H9 (cell line): ENCODE measurements at places on chromosomes 5 and 9.

DNA sequence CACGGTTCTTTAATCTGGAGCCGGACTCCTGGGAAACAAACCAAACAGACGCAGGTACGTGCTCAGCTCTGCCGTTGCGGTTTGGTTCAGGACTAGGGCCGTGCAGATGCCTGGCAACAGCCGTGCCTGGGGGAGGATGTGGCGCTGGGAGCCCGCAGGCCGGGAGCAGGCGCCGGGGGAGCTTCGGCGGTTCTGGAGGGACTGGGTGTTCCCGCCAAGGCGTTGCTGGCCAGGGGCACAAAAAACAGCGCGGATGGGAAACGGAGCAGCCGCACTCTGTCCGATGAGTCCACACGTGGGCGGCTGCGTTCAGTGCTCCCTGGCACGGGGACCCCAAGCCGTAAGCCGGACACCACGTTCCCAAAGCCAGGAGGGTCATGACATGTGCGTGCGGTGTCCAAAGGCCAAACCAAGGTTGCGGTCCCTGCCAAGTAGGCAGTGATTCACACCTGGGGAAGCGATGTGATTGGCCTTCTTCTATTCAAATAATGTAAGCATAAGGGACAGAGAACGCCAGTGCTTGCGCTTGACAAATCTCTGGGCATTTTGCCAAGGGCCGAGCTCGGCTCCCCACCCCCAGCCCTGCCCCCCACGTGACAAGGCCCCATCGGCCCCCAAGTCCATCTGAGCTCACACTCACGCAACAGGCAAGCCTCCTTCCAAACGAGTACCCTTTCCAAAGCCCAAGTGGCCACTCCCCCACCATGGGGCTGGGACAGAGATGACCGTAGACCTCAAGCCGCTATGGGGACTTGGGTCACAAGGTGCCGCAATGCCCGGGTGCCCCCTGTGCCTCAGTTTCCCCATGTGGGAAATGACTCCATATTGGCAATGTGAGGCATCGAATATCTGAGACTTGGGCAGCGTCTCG, 49.7 kb upstream of the NKD2 start:
- DNase-seq, result peak; percentile 32
- no peaks in the 10 kb centered on the region for H3K27me3 ChIP-seq
- H3K36me3 ChIP-seq, result no peaks in the 10 kb centered on the region
- H3K27ac ChIP-seq, result no peak overlapping the region
- H3K4me1 ChIP-seq, result no peaks in the 10 kb centered on the region
- H3K4me3 ChIP-seq, result no peak overlapping the region

GRCh38 chr5:43338862-43339261, 25.6 kb upstream of the HMGCS1 start:
- no peak overlapping the region for H3K4me3 ChIP-seq
- no peak for DNase-seq
- no peaks in the 10 kb centered on the region for H3K4me1 ChIP-seq
- peaks cover 15% of the 10 kb centered on the region for H3K36me3 ChIP-seq
- H3K27ac ChIP-seq, result no peak overlapping the region
- no peaks in the 10 kb centered on the region for H3K27me3 ChIP-seq

DNA sequence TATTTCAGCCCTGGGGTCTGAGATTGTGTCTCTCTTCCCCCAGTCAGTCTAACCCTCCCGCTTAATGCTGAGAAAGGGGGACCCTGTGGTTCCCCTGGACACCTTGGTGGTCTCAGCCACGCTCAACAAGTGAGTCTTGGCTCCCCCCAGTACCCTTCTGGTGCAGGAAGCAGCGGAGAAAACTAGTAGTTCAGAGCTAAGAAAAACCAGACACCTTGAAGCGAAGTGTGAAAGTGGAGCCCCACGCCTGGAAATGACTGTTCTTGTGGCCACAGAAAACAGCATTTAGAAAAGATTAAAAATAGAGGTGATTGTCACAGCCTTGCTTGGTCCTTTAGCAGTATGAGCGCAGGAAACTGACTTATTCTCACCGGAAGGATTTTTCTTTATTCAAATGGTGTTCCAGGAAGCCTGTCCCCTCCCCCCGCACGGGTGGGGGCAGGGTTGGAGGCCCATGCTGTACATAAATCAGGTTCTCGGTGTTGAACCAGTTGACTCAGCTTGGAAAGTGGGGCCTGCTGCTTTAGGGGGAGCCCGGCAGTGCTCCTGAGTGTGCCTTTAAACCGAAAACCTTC, 8.1 kb downstream of the ARPC5L start:
- no peak overlapping the region for H3K27ac ChIP-seq
- H3K4me3 ChIP-seq, result peak overlapping the region; percentile 95
- H3K4me1 ChIP-seq, result peaks cover 6% of the 10 kb centered on the region
- H3K27me3 ChIP-seq, result no peaks in the 10 kb centered on the region
- peaks cover 30% of the 10 kb centered on the region for H3K36me3 ChIP-seq
- DNase-seq, result no peak

DNA sequence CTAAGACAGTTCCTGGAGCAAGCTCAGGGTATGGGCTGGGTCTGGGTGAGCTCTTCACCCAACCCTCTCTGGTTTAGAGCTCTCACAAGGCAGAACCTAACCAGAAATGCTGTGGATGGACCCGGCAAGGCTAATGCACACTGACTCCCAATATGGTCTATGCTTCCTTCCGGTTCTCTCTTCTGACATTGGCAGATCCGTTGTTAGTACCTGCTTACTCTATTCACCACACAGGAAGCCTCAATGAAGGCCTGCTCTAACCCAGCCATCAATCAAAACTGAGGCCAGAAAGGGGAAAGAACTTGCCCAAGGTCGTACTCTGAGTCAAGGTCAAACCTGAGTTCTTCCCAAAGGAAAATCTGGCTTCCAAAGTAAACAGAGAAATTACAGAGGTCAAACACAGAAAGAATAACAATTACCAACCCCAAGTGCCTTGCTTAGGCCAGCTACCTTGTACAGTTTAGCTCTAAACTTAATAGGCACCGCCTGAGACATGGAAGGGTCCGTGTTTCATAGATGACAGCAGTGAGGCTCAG, 46.0 kb upstream of the AKNA start:
- no peaks in the 10 kb centered on the region for H3K4me1 ChIP-seq
- no peak for DNase-seq
- H3K36me3 ChIP-seq, result no peaks in the 10 kb centered on the region; the same call in 2 of the 3 replicates
- H3K4me3 ChIP-seq, result no peak overlapping the region

GRCh38 chr5:1997640-1998347, 115.1 kb upstream of the IRX4 start:
- no peaks in the 10 kb centered on the region for H3K4me1 ChIP-seq
- H3K27me3 ChIP-seq, result no peaks in the 10 kb centered on the region
- H3K27ac ChIP-seq, result no peak overlapping the region
- H3K4me3 ChIP-seq, result no peak overlapping the region
- H3K36me3 ChIP-seq, result peaks cover 12% of the 10 kb centered on the region

DNA sequence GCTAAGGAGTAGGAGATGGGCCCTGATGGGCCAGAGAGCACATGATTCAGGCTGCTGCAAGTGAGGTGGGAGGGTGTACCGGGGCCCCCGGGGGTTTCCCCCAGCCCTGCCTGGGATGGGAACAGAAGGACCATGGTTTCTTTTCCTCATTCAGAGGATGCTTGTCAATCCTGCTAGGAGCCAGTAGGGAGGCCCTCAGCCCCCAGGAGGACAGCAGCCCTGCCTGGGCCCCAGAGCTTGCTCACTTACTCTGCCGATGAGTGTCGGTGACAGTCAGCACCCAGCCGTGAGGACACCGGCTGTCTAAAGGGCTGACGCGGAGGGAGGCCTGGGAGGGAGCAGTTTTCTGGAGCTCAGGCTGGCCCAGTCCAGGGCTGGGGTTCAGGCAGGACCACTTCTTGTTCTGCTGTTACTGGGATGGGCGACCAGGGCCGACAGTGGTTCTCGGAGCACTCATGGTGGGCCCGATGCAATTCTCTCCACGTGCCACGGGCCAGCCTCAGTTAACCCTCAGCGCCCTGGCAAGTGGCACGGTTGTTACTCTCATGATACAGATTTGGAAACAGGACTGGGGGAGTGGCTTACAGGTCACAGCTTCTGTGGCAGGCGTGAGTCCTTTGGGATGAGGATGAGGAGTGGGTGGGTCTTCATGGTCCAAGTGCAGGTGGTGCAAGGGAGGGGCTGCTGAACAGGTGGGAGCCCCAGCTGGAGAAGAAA, 1.8 kb downstream of the ARRDC1 start:
- no peaks in the 10 kb centered on the region; the same call in 1 of the 2 replicates for H3K27me3 ChIP-seq
- no peaks in the 10 kb centered on the region; the same call in 1 of the 2 replicates for H3K4me1 ChIP-seq
- no peak overlapping the region for H3K27ac ChIP-seq
- peak overlapping the region; percentile 69 for H3K4me3 ChIP-seq

GRCh38 chr9:131477367-131477766, 25.4 kb upstream of the POMT1 start:
- H3K27ac ChIP-seq, result no peak overlapping the region
- no peak for DNase-seq
- H3K36me3 ChIP-seq, result peaks cover 95% of the 10 kb centered on the region
- H3K27me3 ChIP-seq, result no peaks in the 10 kb centered on the region

DNA sequence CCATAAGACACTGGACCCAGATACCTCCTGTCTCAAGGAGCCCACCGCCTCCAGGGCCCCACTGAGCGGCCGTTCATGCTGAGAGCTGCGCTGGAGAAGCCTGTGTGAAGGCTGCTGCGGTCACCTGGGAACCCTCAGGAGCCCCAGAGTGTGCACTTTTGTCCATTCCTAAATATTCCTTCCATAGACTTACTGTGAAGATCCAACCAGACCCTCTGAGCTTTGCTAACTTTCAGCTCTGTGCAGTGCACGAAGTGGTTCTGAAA, 119.5 kb downstream of the COL23A1 start:
- peaks cover 2% of the 10 kb centered on the region; the same call in 1 of the 2 replicates for H3K36me3 ChIP-seq
- no peaks in the 10 kb centered on the region for H3K4me1 ChIP-seq
- H3K27ac ChIP-seq, result no peak overlapping the region
- DNase-seq, result no peak
- H3K27me3 ChIP-seq, result no peaks in the 10 kb centered on the region

DNA sequence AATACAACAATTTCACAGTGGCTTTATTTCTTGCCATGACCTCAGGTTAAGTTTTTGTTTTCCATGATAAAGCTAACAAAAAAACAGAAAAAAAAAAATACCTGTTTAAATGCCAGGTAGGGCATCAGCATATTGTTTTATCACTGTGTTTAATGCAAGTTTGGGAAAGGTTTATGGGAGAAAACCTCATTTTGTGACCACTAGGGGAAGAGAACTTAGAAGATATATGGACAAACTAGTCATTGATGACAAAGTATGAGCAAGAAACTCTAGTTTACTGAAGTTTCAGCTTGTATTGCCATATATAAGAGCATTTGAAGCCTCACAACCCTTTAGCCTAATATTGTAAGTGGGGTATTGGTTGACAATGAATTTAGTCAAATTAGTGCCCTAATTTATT, 1431.4 kb upstream of the CDH18 start:
- no peaks in the 10 kb centered on the region for H3K27me3 ChIP-seq
- H3K36me3 ChIP-seq, result no peaks in the 10 kb centered on the region
- no peak overlapping the region for H3K27ac ChIP-seq
- no peak overlapping the region for H3K4me3 ChIP-seq

GRCh38 chr5:30650311-30650710, 543.2 kb upstream of the CDH6 start:
- no peak for DNase-seq
- no peaks in the 10 kb centered on the region for H3K4me1 ChIP-seq
- H3K27me3 ChIP-seq, result no peaks in the 10 kb centered on the region
- no peaks in the 10 kb centered on the region for H3K36me3 ChIP-seq
- no peak overlapping the region for H3K27ac ChIP-seq
- no peak overlapping the region for H3K4me3 ChIP-seq

- no peak for DNase-seq
- H3K27ac ChIP-seq, result no peak overlapping the region
- no peaks in the 10 kb centered on the region for H3K36me3 ChIP-seq
- no peak overlapping the region for H3K4me3 ChIP-seq
Observed at GRCh38 chr5:102797322-102797884, 42.3 kb downstream of the PAM start.

DNA sequence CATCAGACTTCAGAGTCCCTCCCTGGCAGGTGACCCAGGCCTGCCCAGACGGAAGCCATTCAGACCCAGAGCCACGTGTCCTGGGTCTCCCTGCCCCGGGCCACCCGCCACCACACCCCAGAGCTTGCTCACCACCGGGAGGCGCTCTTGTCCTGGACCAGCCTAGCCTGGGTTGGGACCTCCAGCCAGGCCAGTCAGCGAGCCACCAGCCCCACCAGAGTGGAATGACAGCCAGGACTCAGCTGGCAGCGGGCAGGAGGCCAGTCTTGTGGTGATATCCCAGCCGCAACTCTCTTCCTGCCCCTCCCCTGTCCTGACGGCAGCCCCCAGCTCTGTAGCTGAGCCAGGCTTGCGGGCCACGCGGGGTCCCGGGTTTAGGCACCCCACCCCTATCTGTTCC, 1.7 kb upstream of the PTGDS start:
- H3K27me3 ChIP-seq, result no peaks in the 10 kb centered on the region
- H3K4me1 ChIP-seq, result no peaks in the 10 kb centered on the region; the same call in 1 of the 2 replicates
- peak; percentile 83 for DNase-seq
- no peak overlapping the region for H3K27ac ChIP-seq
- peak overlapping the region; percentile 23; the same call in 1 of the 3 replicates for H3K4me3 ChIP-seq

DNA sequence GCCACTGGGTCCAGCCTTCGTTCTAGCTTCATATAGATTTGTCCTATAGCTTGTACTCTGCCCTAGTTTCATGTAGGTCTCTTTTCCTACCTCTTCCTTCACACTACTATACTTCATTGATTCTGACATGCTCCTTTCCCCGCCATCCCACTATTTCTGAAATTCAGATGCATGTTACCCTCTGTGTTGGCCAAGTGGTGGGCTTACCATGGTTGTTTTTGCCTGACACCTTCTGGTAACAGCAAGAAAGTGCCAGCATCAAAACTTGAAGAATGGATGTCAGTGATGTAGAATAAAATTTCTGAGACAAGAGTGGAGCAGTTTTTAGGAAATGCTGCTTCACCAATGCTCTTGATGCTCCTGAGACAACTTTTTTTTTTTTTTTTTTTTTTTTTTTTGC, 19.5 kb upstream of the SERINC5 start:
- no peak overlapping the region for H3K4me3 ChIP-seq
- H3K27me3 ChIP-seq, result no peaks in the 10 kb centered on the region
- no peaks in the 10 kb centered on the region for H3K36me3 ChIP-seq
- peak; percentile 48 for DNase-seq

DNA sequence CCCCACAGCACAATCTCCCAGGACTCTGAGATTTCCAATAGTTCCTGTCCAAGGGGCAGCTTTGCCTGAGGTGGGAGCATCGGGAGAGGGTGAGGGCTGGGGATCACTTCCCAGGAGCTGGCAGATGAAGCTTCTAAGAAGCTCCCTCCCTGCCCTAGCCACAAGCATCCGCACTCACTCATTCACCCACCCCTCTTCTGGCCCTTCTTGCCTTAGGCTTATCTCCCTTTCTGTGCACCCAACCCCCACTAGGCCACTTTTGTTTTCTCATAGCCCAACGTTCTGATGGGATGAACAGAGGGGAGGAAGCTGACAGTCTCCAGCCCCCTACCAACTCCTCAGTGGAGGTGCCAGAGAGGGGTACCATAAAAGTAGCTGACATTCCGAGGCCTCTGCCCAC, 3.7 kb upstream of the PCDH1 start:
- H3K27me3 ChIP-seq, result no peaks in the 10 kb centered on the region; the same call in 1 of the 2 replicates
- peak; percentile 51 for DNase-seq
- peaks cover 6% of the 10 kb centered on the region for H3K36me3 ChIP-seq
